ENCODE measurements at places on chromosomes 13 and 19.

DNA sequence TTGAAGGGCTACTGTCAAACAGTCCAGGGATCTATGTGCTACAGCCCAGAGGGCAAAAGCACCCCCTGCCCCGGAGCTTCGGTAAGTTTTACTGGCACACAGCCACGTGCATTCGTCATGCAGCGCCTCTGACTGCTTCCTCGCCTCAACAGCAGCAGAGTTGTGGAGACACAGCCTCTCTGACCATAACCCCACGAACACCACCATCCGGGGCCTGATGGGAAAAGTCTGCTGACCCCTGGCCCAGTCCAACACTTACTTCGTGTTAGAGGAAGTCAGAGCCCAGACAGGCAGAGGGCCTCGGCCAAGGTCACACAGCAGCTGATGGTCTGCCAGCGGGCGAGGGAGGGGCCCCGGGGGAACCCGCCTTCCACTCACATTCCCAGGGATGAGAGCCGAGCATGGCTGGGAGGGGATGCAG is 5.1 kb downstream of the CBARP start:
- no peak for DNase-seq

GRCh38 chr19:45056831-45057230 is 18.0 kb downstream of the CLASRP start:
- DNase-seq: no peak

DNA sequence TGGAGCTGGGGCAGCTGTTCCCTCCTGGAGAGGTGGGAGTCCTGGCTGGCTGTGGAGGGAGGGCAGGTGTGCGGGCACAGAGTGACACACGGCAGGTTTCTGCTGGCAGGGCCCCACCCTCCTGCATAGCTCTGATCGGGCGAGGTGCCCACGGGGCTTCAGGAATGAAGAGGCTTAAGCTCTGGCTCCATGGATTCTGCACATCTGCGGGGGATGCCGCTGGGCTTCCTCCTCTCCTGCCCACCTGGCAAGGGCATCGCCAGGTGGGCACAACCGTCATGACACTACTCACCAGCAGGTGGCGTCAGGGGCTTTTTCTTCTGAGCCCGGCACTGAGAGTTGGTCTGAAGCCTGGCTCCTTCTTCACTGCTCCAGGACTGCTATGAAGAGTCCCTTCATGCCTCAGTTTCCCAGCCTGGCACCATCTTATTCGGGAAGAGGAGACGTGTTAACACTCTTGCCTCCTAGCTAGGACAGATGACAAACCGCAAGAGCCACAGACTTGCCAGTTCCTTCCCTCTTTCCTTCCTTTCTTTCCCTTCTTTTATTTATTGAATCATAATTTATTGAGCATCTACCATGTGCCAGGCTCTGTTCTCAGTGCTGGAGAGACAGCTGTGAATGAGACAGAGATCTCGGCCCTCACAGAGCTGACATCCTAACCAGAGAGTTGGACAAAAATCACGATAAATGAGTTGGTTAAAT is 15.2 kb upstream of the PAK4 start:
- DNase-seq: peak; percentile 74

DNA sequence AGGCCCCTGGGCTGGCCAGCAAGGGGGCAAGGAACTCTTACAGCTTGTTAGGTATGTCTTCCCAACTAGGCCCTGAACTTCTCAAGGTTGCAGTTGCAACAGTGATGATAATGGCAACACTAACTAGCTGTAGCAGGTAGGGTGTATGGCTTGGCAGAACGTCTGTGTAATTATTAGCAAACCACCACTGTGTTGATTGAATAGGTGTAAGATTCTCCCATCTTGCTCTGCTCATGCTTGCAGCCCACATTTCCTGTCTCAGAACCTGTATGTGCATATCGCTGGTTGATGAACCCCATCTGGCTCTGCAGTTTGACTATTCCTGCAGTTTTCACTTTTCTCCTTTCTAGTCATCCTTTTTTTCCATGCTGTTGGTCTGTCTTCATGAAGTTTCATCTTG is 178.8 kb downstream of the KATNAL1 start:
- DNase-seq: no peak

DNA sequence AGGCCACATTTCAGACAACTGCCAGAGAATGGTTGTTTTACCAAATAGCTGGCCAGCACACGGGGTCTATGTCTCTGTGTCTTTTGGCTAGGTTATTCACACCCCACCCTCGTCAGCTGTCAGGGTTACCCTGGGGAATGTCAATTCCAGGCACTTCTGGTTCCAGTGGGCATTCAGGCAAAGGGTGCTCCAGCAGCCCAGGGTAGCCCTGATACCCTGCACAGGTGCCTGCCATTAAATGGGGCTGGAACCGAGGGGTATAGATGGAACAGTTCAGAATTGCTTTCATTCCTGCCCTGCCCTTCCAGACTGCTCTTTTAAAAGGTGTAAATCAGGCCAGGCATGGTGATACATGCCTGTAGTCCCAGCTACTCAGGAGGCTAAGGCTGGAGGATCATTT is 43.2 kb upstream of the HOMER3 start:
- DNase-seq: no peak
